Stimulated activated CD4-positive, alpha-beta T cell treated with anti-CD3 and anti-CD28 coated beads, Interleukin-12 subunit alpha, Interleukin-12 subunit beta, amount 100 ng/mL, for 48 hours (primary cell): ENCODE measurements at places on chromosomes 12 and 14.
A peak's percentile ranks its signal among the peaks of the same experiment; 100 is the strongest.

- no peak for DNase-seq
Observed at GRCh38 chr14:104086661-104087461, 1.4 kb downstream of the ASPG start.

GRCh38 chr14:35159742-35160409, 37.5 kb downstream of the PRORP start:
- DNase-seq: no peak

GRCh38 chr14:55200651-55201050, 9.3 kb upstream of the DLGAP5 start:
- DNase-seq: no peak

DNA sequence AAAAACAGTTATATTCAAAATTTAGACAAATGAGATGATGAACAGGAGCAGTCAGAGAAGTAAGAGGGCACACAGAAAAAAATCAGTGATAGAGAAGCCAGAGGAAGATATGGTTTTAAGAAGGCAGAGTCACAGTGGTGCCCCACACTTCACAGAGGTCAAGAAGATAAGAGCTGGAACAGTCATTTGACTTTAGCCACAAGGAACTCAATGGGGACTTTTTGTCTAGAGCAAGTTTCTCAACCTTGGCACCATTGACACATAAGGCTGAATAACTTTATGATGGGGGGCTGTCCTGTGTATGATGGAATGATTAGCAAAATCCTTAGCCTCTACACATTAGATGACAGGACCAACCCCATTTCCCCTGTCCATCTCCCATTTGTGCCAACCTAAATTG, 172.8 kb upstream of the PLEKHG7 start:
- no peak for DNase-seq

DNA sequence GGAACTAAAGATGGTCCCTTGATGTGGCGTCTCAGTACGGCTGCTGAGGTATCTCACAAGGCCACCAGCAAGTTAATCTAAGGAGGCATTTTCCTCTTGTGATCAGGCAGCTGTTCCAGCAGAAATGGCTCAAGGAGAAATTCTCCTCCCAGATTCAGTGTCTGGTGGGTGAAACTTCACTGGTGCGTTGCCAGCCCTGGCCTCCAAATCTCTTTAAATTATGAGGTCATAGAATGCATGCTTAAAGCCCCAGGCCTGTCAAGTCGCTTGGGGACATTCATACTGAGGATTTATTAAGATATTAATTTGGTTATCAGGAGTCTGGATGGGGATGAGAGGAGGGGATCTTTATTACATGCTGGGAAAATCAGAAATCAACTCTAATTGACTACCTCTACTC, 72.9 kb downstream of the PPP2R5C start:
- DNase-seq: no peak

DNA sequence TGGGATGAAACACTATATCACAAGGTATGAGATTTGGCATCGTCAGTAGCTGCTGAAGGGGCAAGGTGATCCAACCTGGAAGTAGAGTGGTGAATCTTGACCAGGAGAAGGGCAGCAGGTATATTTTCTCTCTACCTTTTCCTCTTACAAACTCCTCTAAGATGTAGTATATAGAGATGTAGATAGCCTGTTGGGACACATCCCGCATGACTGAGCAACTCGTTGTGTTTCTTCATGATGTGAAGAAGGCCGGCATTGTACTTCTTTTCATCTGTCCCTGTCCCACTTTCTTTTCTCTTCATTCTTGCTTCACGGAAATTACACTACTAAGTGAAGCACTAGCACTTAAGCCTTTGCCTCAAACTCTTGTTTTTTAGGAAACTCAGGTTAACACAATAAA, 7.3 kb upstream of the CFAP54 start:
- no peak for DNase-seq

DNA sequence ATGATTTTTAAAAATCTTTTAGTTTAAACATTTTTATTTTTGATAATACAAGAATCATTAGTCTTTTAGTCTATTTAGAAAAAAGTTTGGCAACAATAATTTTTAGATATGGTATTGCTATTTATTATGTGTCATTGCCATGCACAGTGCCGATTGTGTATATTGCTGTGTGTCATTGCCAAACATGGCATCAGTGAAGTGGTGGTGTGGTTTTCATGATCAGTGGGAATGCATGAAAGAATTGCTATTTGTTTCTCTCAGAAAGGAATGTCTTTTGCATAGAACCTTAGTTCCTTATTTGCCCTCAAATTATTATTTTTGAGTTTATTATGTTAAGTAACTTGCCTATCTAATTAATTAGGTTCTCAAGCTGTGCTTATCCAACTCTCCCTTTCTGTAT, 397.5 kb upstream of the PDE3A start:
- DNase-seq: no peak

DNA sequence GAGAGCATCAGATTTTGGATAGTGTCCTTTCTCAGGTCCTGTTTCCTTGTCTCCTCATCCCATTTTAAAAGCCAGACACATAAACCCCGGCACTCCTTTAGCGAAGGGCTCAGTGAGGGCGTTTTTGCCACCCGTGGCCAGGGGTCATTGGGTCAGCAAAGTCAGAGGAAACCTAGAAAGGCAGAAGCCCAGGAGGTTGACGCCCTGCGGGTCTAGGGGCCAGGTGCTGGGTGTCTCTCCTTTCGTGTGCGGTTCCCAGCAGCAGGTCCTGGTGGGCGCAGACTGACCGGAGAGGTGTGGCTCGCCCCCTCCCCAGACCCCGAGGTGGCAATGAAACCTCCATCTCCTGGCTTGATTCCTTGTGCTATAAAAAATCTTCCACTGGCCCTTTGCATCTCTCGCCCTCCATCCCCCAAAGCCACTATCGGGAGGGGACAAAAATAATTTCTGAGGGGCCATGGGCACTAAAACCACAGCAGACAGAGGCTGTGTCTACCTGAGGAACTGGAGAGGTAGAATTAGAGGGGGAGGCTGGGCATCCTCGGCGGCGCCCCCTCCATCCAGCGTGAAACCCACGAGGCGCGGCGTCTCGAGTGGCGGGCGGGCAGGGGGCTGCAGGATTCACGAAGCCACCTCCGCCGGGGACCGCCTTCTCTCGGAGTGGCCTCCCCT, 858 bp upstream of the FRMD6 start:
- no peak for DNase-seq

DNA sequence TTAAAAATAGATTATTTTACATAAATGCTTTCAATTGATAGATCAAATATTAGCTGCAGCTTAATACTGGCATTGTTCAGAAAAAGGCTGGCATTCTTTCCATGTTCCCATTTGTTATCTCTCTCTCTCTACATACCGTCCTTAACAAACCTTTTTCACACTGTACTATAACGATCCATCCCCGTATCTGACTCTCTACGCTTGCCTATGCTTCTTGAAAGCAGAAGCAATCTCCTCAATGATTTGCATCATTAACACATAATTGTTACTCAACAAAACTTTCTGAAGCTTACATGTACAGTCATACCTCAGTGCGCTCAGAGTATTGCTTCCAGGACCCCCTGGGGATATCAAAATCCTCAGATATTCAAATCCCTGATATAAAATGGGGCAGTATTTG, 89.7 kb downstream of the TMTC1 start:
- no peak for DNase-seq

DNA sequence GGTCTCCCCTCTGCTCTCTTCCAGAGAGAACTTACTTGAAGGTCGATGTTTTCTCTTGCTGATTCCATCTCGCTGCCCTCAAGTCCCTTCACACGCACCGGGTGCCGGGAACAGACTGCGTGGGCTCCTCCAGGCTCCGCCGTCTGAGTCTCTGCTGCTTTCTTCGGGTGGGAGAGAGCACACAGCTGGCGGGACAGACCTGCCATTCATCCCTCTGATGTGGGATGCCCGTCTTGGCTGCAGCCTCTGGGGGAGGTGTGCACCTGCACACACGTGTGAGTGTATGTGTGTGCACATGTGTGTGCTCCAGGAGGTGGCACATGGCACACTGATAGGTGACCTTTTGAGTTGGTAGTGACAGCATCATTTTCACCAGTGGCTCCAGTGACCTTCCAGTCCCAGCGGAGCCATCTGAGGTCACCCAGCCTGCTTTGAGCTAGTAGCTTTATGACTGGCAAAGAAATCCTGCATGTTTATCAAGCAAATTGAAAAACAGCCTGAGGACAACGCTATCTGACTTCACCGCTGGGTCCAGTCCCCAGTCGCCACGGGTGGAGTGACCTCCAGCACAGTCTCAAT, at the start of gene NINJ2:
TSS of gene NINJ2 (minus strand) at position 153 of the 579 bp plus-strand sequence. CDS start at position 68, 85 bp downstream.
- DNase-seq: no peak

DNA sequence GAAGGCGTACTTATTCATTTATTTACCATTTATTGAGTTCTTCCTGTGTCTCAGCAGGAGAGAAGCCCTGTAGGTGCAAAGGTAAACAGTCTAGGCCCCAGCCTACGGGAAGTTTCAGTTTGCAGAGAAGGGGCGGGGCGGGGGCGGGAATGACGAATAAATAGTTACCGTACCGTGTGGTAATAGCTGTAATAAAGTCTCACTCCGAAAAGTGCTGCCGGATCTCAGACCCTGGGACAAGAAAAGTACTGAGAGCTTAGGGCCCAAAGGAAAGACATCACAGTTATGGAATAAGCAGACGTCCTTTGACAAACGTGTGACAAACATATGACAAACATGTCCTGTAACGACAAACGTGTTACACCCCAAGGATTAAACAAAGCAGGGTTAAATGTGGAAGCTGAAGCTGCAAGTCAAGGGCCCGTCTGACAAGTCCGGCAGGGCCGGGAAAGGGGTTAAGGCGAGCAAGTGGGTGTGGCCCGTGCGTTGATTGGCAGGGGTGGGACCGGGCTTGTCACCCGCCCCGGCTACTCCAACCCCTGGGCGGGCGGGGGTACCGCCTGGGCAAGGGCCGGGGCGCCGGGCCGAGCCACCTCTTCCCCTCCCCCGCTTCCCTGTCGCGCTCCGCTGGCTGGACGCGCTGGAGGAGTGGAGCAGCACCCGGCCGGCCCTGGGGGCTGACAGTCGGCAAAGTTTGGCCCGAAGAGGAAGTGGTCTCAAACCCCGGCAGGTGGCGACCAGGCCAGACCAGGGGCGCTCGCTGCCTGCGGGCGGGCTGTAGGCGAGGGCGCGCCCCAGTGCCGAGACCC, at the start of gene LRP10:
TSS of gene LRP10 (plus strand) at position 517 of the 809 bp plus-strand sequence. CDS start 564 bp downstream, outside the sequence.
- peak; percentile 64 for DNase-seq

DNA sequence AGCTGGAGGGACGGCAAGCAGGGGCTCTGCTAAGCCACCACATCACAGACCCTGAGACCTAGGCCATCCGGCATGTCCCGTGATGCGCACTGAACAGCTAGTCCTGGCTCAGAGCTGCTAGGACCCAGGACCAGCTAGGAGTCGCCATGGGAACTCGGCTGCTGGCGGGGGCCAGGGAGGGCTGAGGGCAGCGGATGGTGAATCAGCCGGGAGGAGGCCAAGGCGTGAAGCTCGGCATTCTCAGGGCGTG, 5.1 kb downstream of the AHNAK2 start:
- no peak for DNase-seq

DNA sequence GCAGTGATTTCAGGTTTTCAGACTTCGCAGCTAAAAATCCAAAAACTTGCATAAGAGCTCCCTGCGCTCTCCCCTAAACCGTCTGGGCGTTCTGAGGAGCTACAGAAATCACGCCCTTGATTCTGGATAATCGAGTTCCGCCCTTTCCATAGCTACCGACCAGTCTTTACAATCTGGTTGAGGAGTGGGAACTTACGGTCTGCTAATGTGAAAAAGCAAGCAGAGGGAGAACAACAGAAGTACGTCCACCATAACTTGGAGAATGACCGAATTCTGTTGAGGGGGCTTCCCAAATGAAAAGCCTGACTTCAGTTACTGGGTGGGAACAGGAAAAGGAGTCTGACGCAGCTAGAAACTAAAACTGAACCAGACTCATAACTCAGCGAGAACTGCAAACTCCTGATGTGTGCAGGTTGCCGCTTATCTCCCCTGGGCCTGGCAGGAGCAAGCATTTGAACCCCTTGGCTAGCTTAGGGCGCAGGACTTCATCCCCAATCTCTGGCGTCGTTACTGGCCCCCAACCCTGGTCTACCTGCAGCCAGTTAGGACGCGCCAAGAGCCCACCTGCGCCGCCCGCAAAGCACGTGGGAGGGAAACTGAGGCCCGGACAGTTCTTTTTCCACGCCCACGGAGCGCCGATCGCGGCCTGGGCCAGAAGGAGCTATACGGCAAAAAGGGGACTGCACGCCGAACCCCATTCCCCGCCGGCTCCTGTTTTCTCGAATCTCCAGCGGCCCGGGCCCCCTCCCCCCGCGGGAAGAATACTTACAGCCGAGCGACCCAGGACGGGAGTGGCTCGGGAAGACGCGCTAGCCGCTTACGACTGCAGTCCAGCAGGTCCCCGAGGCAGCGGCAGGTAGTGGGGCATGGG, 838 bp downstream of the LRIG3 start:
- no peak for DNase-seq

GRCh38 chr14:61505815-61506809, 184.7 kb downstream of the PRKCH start:
- DNase-seq: no peak
